ENCODE measurements at places on chromosomes 16 and 17. TPM values are rescaled to one million over a fixed set of nuclear protein-coding genes. Genes with fewer than 3 reads are reported as not detected.
A peak's percentile ranks its signal among the peaks of the same experiment; 100 is the strongest.

- H3K4me1 ChIP-seq = no peaks in the 10 kb centered on the region
- H3K4me3 ChIP-seq = no peak overlapping the region
- H3K27ac ChIP-seq = no peak overlapping the region
- no peak for DNase-seq
These were observed 24.4 kb upstream of the SMG1 start for GRCh38 chr16:18950469-18951185.

DNA sequence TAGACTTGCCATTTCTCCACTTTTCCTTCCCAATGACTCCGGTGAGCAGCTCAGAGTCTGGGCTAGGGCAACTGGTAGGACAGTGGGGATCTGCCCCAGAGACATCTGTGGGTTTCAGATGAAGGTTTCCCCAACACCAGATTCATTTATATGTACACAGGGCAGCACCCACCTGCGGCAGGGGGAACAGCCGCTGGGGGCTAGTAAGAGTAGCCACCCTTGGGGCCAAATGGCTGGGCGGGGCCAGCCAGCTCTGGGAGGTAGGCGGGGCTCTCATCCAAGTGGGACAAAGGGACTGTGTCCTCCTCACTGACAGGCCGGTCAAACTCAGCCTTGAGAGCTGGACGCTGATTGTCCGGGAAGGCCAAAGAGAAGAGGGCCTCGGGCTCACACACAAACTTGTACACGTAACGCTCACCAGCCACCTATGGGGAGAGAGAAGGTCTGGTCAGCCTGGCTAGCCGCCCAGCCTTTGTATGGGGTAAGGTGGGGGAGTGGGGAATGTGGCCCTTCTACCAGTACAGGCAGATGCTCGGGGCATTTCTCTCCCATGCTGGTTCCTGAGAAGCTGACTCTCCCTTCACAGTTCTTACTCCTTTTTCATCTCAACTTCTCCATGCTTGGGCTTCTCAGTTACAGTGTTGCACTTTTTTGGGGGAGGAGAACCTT is 17.7 kb downstream of the ETV4 start:
- H3K36me3 ChIP-seq = peaks cover 33% of the 10 kb centered on the region
- H3K4me3 ChIP-seq = no peak overlapping the region
- peaks cover 27% of the 10 kb centered on the region for H3K4me1 ChIP-seq
- H3K27ac ChIP-seq = peak overlapping the region; percentile 25
- peak; percentile 67 for DNase-seq
- H3K27me3 ChIP-seq = no peaks in the 10 kb centered on the region

DNA sequence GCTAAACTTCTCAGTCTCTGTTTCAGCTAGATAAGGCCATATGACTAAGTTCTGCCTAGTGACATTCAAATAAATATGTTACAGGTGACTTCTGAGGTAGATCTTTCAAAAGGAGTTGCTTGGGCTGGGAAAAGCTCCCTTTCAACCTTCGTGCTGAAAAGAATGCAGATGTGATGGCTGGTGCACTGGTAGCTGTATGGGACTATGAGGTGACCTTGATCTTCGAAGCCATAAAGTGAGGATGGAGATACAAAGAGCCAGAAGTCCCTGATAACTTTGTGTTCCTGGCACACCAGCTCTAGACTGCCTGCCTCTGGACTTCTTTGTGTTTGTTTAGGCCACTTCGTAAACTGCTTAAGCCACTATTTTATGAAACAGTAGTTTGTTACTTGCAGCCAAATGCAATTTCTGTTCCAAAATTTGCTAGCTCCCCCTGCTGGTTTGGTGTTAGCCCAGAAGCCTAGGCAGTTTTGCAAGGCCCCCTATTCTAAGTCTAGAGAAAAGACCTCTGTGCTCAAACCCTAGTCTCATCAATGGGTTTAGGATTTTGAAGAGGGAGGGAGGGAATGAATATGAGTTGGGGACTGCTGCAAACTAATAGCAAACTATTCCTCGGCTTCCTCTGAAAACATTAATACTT is 23.3 kb upstream of the ERCC4 start:
- no peaks in the 10 kb centered on the region for H3K36me3 ChIP-seq
- DNase-seq = no peak
- peaks cover 16% of the 10 kb centered on the region for H3K4me1 ChIP-seq
- no peak overlapping the region for H3K27ac ChIP-seq
- no peaks in the 10 kb centered on the region for H3K27me3 ChIP-seq

GRCh38 chr17:33056399-33057146 is 64.9 kb downstream of the SPACA3 start:
- H3K27me3 ChIP-seq = no peaks in the 10 kb centered on the region
- no peak overlapping the region for H3K27ac ChIP-seq
- no peak overlapping the region for H3K4me3 ChIP-seq
- DNase-seq = no peak
- no peaks in the 10 kb centered on the region for H3K4me1 ChIP-seq

- DNase-seq = peak; percentile 86
- no peaks in the 10 kb centered on the region for H3K27me3 ChIP-seq
- peak overlapping the region; percentile 63 for H3K27ac ChIP-seq
- peaks cover 69% of the 10 kb centered on the region for H3K36me3 ChIP-seq
- no peak overlapping the region for H3K4me3 ChIP-seq
These were observed 349.1 kb downstream of the SEC14L1 start for GRCh38 chr17:77489893-77490255.

- H3K4me1 ChIP-seq = peaks cover 6% of the 10 kb centered on the region
- peak overlapping the region; percentile 65 for H3K27ac ChIP-seq
- no peak overlapping the region for H3K4me3 ChIP-seq
- peaks cover 35% of the 10 kb centered on the region for H3K36me3 ChIP-seq
- DNase-seq = no peak
These were observed 24.3 kb downstream of the CDK12 start for GRCh38 chr17:39485555-39485954.

- no peak overlapping the region for H3K4me3 ChIP-seq
- no peaks in the 10 kb centered on the region for H3K4me1 ChIP-seq
- no peaks in the 10 kb centered on the region for H3K27me3 ChIP-seq
These were observed 24.0 kb downstream of the PIK3R5 start for GRCh38 chr17:8941520-8941919.

- H3K27me3 ChIP-seq = peaks cover 12% of the 10 kb centered on the region
- H3K4me3 ChIP-seq = no peak overlapping the region
- no peak for DNase-seq
- H3K36me3 ChIP-seq = no peaks in the 10 kb centered on the region
These were observed 1.8 kb upstream of the CBFA2T3 start for GRCh38 chr16:88978608-88979346.

DNA sequence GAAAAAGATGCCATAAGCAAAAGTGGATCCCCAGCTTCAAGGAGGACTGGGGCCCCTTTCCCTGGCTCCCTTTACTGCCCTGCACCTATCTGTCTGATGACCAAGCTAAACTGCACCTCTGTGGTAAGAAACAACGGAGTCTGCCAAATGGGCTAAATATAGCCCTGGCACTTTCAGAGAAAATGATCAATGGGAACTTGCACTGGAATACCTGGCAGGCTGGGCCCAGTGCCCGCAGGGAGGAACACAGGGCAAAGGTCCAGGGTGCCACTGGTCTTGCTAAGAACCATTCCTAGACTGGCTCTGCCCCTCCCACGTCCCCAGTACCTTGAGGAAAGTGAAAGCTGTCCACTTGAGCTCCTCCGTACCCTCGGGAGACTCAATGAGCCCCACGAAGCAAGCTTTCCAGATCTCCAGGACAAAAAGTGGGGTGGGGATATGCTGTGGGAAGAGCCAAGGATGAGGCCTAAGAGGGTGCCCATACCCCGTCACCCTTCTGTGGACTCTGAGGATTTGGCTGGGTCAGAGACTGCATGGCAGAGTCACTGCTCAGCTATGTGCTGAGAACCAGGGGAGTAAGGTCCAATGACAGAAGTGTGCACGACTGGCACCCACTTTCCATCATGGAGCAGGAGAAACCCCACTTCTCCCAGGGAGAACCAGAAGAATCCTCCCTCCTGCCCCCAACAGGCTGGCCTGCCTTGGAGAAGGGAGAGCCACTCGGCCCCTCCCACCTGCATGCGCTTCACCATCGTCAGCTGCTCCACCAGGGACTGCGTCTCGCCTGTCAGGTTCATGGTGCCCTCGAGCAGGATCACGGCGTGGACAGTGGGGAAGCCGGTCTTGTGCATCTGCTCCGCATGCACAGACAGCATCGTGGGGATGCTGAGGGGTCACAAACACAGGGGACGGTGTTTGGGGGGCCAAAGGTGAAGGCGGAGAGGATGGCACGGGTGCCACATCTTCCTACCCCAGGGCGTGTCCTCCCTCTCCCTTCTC is 17.4 kb downstream of the CSF3 start:
- no peaks in the 10 kb centered on the region for H3K27me3 ChIP-seq
- H3K4me1 ChIP-seq = peaks cover 23% of the 10 kb centered on the region
- DNase-seq = peak; percentile 89
- peaks cover 7% of the 10 kb centered on the region for H3K36me3 ChIP-seq
- H3K4me3 ChIP-seq = peak overlapping the region; percentile 46

DNA sequence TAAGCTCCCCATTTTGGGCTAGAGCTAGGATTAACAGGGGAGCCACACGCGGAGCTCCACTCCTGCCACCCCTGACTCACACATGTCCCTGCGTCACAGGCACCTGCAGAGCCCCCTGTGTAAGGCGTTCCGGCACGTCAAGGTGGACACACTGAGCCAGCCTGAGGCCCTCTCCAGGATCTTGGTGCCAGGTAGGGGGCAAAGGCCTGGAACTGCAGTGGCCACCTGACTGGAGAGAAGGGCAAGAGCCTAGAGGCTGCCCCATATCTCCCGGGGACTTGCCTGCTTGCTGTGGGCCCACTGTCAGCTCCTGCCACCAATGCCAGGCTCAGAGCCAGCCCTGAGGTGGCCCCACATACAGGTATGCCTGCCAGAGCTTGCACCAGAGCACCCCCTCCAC is 33.7 kb downstream of the NECAB2 start:
- H3K36me3 ChIP-seq = no peaks in the 10 kb centered on the region
- DNase-seq = no peak
- H3K4me1 ChIP-seq = no peaks in the 10 kb centered on the region
- H3K27ac ChIP-seq = no peak overlapping the region
- peaks cover 4% of the 10 kb centered on the region for H3K27me3 ChIP-seq

DNA sequence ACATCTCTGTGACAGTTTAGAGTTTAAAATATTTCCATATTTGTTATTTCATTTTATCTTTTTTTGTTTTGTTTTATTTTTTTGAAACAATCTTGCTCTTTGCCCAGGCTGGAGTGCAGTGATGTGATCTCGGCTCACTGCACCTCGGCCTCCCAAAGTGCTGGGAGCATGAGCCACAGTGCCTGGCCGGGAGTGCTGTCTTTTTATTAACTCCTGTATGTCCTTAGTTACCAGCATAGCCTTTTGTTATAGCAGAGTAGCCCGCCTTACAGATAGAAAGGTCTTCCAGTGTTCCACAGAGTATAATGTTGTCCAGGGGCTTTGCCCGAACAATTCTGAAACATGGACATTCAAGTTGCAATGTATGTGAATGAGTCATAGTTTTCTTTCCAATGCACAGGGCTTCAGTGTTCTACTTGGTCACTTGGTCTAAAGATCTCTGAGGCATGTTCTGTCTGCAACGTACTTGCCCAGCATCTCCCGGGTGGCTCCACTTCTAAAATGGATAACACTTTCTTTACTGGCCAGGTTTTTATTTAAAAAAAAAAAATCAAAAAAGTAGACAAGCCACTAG is 125.6 kb downstream of the KCNJ18 start:
- no peaks in the 10 kb centered on the region for H3K36me3 ChIP-seq
- no peak overlapping the region for H3K27ac ChIP-seq
- peaks cover 5% of the 10 kb centered on the region for H3K27me3 ChIP-seq
- H3K4me3 ChIP-seq = no peak overlapping the region
- no peaks in the 10 kb centered on the region for H3K4me1 ChIP-seq

DNA sequence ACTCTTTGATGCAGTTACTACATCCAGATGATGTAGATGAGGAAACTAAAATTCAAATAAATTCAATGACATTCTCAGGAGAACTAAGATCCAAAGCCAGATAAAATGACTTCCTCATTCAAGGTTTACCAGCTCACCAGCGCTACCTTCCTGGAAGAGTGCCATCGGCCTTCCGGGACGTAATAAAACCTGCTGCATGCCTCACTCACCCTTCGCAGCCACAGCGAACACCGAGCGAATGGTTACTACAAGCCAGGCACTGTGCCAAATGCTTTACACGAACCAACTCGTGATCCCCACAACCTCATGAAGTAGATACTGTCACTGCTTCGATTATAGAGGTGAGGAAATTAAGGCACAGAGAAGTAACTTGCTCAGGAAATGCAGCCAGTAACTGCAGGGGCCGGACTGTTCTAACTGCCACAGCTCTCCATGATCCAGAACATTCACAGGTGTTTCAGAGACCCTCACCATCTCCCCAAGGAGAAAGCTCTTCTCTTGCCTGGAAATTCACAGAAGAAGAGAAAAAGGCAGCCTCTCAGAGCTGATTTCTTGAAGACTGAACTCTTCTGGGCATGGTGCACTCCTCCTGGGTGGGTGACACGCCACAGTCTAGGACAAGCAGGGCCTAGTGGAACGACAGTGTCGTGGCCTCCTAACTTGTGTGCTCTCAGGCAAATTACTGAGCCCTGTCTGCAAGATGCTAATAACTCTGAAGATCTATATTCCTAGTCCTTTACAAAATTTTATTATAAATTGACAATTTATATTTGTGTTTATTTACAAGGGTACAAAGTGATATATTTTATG is 46.8 kb downstream of the HIC1 start:
- H3K4me3 ChIP-seq = no peak overlapping the region
- no peaks in the 10 kb centered on the region for H3K27me3 ChIP-seq
- DNase-seq = peak; percentile 51
- no peak overlapping the region for H3K27ac ChIP-seq

GRCh38 chr17:72588561-72588960 is 467.7 kb downstream of the SOX9 start:
- no peaks in the 10 kb centered on the region for H3K36me3 ChIP-seq
- DNase-seq = no peak
- peaks cover 11% of the 10 kb centered on the region for H3K4me1 ChIP-seq
- no peaks in the 10 kb centered on the region for H3K27me3 ChIP-seq
- H3K27ac ChIP-seq = no peak overlapping the region
- H3K4me3 ChIP-seq = no peak overlapping the region

GRCh38 chr17:51793686-51794085 is 364.8 kb downstream of the CA10 start:
- H3K36me3 ChIP-seq = no peaks in the 10 kb centered on the region
- H3K4me3 ChIP-seq = no peak overlapping the region
- H3K27ac ChIP-seq = no peak overlapping the region
- no peak for DNase-seq

DNA sequence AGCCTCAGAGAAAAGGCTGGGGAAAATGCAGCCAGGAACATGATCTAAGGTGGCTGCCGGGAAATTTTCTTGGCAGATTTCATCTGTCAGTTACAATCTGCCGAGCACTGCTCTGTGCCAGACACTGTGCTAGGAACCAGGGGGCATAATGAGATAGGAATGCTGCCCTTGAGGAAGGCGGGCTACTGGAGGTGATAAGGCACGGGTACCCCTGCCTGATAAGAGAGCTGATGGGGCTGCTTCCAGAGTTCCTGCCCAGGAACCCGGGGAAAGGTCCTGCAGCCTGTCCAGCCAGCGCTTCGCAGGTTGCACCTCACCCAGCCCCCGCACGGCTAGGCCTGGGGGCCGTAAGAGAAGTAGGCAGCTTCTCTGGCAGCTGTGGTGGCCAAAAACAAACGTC is 3.1 kb downstream of the SCNN1G start:
- no peaks in the 10 kb centered on the region for H3K36me3 ChIP-seq
- no peak overlapping the region for H3K27ac ChIP-seq
- peaks cover 10% of the 10 kb centered on the region for H3K4me1 ChIP-seq

SCGB1C2 gene
- polyA plus RNA-seq = not detected

DHRS7C gene
- polyA plus RNA-seq = 95.8 TPM

MEIOB gene
- not detected for polyA plus RNA-seq

TMEM186 gene
- 26.5 TPM for polyA plus RNA-seq

DBNDD1 gene
- 17.0 TPM for polyA plus RNA-seq

CMTM1 gene
- polyA plus RNA-seq = 0.04 TPM

C1QL1 gene
- polyA plus RNA-seq = not detected

PPL gene
- polyA plus RNA-seq = 2.4 TPM

MRC2 gene
- 3.5 TPM for polyA plus RNA-seq

TMEM100 gene
- 13.3 TPM for polyA plus RNA-seq
